ENCODE measurements at places on chromosomes 6 and 20.

GRCh38 chr6:148747145-148747470 is 278 bp downstream of the UST start:
- DNase-seq = no peak

DNA sequence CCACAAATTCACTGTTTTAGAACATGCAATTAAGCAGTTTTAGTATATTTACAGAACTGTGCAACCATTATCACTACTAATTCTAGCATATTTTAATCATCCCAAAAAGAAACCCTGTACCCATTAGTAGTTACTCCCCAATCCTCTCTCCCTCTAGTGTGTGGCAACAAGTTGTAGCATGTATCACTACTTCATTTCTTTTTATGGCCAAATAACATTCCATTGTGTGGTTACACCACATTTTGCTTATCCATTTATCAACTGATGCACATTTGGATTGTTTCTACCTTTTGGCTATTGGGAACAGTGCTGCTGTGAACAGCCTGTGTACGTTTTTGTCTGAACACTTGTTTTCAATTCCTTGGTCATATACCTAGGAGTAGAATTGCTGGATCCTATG is 31.5 kb upstream of the FKBP1A start:
- DNase-seq = no peak

- no peak for DNase-seq
Measured at GRCh38 chr20:17896193-17896723, 72.3 kb downstream of the SNX5 start.

DNA sequence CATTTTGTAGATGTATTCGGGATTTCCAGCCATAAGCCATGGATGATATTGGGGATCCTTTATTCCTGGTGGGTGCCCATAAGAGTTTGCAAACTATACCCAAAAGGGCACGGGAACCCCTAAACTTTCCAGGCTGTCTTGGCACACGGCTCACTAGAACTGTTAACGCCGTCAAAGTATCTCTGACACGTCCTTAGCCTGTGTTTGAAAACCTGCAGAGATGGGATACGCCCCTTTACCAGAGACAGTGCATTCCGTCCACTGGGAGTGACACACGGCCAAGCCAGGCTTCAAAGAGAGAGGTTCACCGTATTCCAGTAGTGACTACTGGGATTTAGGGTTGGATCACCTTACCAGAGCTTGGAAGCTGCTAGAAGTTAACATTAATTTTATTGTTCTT is 95.0 kb downstream of the THBS2 start:
- no peak for DNase-seq

All from HTR-8/SVneo (cell line).